ENCODE measurements at places on chromosomes 5 and 9.

DNA sequence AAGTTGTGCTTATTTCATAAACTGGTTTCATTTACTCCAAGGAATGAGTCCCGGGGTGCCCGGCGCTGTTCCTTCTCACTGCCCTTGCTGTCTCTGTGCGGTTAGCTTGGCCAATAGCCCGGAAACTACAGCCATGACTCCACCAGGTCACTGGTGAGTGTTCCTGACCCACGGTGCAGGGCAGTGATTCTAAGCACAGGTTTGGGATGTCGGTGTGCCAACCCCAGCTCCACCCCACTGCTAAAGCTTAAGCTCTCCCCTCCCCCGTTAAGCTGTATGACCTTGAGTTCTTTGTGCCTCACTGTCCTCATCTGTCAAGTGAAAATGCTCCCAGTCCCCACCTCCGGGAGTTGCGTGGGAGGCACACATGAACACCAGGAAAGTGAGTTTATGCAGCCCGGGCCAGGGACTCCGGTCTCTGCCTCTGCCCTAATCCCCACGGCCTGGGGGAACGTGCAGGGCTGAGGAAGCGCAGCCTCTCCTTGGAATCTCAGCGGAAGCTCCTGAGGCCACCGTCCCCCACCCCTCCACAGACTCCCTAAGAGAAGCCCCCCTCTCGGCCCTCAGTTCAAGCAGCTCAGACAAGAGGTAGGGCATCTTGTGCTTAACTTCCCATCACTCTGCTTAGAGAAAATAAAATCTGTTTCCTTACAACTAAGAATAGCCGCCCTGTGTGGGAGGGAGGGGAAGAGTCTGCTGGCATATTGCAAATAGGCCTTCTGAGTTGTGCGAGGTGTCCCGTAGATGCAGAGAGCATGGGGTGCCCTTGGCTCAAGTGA lies 92.0 kb upstream of the RAI14 start:
- no peak for DNase-seq

GRCh38 chr5:134738133-134738962 lies at the start of gene CAMLG:
CAMLG (plus strand) TSS chr5:134738548; CDS start chr5:134738621, 73 bp downstream.
- DNase-seq: peak; percentile 99

- no peak for DNase-seq
Observed at GRCh38 chr5:155689406-155689805, 637.6 kb upstream of the SGCD start.

GRCh38 chr5:106634375-106634774 lies 1036.4 kb downstream of the EFNA5 start:
- no peak for DNase-seq

DNA sequence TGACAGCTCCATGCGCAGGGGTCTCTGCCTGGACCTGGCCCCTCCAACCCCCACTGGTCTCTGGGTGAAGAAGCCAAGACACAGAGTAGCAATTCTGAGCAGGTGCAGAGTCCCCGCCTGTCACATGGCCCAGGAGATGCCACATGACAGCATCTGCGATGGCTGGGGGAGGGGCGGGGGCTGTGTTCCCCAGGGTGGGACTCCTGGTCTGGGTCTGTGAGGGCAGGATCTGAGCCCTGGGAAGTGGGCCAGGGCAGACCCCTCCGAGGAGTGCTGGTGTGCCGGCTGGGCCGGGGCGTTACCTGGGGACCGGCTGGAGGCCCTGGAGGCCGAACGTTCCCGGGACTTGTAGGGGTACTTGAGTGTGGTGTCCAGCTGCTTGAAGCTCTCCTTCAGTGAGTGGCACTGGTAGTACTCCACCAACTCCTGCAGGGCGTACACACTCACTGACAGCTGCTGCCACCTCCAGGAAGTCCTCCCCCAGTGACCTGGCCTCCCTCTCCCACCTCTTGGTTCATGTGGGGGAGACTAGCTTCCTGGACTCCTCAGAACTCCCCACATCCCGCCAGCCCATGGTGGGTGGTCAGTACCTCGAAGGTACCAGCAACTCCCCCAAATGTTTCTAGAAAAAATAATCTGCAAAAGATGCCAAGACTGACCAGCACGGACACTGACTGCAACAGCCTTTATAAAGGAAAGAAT lies 32.1 kb upstream of the SARDH start:
- peak; percentile 37 for DNase-seq

GRCh38 chr5:7897014-7897600 lies 28.2 kb downstream of the MTRR start:
- DNase-seq: peak; percentile 83
